ENCODE measurements at places on chromosomes 5 and 9. TPM values are rescaled to one million over a fixed set of nuclear protein-coding genes. Genes with fewer than 3 reads are reported as not detected.

DNA sequence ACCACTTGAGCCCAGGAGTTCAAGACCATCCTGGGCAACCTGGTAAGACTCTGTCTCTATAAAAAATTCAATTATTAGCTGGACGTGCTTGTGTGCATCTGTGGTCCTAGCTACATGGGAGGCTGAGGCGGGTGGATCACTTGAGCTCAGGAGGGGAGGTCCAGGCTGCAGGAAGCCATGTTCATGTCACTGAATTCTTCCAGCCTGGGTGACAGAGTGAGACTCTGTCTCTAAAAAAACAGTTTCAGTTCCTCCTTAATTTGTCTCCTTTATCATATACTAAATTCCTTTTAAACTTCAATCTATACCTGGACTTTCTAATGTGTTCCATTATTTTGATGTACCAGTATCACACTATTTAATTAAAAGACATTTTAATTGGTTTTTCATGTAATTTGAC, 422.2 kb upstream of the TLE4 start:
- no peak for DNase-seq

DNA sequence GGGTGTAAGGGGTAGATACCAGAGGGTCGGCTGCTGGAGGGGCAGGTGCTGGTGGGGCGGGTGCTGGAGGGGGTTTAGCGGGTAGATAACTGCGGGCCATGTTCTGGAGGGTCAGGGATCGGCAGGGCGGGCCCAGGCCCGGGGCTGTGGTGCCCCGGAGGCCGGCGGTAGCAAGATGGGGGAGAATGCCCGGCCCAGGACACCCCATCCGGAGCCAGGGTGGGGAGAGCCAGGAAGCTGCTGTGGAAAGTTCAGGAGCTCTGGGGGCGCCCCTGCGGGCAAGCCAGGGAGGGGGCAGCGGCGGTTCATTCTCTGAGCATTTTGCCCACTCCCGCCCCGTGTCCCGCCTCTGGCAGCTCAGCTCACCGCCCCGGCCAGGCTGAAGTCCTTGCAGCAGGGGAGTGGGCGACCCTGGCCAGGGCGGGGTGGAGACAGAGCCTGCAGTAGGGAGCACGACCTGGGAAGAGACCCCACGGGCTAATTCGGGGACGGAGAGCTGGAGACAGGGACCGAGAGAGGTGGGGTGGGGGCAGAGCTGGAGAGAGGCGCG, 538 bp downstream of the PRRT1B start:
- no peak for DNase-seq

GRCh38 chr9:93256878-93257807, 73.2 kb downstream of the WNK2 start:
- DNase-seq = peak; percentile 40

DNA sequence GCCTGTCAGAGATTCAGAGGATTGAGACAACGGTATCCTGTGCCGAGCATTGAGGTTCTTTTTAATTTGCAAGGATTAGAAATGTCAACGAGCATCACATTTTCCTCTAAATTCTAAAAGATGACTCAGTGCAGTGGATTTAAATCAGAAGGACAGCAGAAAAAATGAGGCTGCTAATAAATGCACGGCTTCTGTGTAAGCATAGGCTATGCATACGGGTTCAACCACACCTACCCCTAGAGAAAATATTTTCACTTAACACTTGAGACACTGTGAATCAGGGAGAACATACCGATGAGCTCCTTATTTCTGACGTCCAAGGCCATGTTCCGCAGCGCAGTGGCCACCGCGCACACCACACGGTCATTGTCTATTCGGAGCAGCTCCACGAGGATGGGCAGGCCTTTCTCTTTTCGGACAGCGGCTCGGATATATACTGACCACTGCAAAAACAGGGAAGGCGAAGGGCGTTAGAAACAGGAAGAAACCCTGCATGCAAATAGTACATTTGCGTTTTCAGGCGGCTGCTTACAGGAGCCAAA, 321.4 kb upstream of the DAP start:
- no peak for DNase-seq

DNA sequence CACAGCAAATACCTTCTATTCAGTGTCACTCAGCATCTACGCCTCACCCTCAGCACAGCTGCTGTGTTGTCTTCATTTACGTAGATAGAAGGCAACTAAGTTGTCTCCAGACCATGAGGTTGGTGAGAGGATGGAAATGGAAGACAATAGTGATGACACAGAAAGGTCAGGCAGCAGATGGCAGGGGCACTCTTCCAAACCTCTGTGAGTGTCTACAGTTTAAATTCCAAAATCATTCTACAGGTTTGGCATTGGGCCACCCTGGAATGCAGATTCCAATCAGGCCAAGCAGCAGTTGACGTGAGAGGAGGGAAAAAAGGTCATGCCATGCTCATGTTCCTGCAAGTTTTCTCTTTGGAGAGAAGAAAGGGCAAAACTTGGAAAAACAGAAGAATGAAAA, 68.7 kb upstream of the ADAMTSL1 start:
- DNase-seq = no peak

Gene TMC1
- total RNA-seq = not detected

- DNase-seq = no peak
These were observed at the start of gene PCDHGA7 for GRCh38 chr5:141382469-141383294. TSS of gene PCDHGA7 (plus strand) at chr5:141382742. CDS start at chr5:141382900, 158 bp downstream.

Gene C5orf52
- total RNA-seq = not detected

GRCh38 chr5:126357585-126358342, 65.4 kb upstream of the GRAMD2B start:
- DNase-seq = no peak

DNA sequence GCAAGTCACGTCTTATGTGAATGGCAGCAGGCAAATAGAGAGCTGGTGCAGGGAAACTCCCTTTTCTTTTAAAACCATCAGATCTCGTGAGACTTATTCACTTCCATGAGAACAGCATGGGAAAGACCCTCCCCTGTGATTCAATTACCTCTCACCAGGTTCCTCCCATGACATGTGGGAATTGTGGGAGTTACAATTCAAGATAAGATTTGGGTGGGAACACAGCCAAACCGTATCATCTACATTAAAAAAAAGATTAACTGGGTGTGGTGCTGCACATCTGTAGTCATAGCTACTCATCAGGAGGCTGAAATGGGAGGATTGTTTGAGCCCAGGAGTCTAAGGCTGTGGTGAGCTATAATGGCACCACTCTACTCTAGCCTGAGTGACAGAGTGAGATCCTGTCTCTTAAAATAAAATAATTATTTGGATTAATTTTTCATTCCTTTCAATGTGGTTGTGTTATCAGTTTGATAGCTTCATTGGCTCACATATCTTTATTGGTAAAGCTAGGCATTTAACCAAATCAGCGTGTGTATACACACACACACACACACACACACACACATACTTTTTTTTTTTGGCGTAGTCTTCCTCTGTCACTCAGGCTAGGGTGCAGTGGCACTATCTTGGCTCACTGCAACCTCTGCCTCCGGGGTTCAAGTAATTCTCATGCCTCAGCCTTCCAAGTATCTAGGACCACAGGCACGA, 21.8 kb downstream of the DENND4C start:
- no peak for DNase-seq

DNA sequence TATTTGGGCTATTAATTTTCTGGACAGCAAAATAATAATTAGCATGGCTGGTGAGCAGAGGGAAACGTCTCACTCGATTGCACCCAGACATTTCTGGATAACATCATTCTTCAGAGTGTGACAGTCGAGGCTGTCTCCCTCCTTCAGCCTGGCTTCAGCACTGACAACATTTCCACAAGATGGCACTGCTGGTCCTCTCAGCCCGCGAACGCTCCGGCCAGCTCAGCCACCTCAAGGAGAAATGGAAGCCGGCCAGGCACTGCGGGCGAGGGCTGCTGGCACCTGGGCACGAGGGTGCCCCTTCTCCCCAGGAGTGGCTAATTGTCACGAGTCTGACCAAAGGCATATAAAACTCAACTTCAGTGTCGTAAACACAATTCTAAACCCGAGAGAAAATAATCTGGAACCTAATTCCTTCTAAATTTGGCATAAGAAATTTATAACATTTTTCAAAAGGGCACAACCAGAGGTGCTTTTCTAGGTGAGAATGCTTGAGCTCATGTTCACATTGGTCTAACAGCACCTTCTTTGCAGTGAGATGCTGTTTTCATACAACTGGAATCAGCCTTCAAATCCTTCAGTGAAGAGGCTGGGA, 65.9 kb downstream of the DAP start:
- DNase-seq = peak; percentile 62

DNA sequence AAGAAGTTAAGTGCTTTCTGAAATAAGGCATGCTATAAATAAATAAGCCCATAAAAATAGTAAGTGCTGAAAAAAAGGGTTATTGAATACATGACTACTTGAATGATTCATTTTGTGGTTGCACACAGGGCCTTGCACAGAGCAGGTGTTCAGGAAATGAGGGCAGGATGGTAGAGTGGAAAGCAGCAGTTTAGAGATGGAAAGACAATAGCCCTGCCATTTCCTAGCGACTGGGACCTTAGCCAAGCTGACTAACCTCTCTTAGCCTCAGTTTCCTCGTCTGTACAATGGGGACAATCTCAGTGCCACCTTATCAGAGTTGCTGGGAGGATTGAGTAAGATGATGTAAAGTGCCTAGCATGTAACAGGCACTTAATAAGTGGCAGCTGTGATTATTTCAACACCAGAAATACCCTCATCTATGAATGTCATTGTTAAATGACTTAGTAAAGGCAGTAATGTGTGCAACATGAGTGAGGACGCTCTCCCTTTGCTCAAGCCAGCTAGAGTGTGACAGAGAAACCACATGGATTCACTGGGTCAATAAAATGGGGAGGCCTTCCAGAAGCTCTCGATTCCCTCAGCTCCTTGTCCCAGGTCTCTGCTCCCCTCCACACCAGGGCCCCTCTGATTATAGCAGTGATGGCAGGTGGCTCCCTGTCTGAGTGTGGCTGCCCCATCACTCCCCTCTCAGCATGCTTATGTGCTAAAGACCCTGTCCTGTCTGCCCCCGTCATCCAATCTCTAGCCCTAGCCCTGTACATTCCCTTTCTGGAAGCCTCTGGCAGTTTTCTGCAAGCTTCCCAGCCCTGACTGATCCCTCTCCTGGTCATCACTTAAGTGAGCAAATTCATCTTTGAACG, 16.0 kb upstream of the PHF19 start:
- DNase-seq = no peak

Data from psoas muscle (tissue), 8 donors.